ENCODE measurements at places on chromosomes 4 and X.
A peak's percentile ranks its signal among the peaks of the same experiment; 100 is the strongest.

DNA sequence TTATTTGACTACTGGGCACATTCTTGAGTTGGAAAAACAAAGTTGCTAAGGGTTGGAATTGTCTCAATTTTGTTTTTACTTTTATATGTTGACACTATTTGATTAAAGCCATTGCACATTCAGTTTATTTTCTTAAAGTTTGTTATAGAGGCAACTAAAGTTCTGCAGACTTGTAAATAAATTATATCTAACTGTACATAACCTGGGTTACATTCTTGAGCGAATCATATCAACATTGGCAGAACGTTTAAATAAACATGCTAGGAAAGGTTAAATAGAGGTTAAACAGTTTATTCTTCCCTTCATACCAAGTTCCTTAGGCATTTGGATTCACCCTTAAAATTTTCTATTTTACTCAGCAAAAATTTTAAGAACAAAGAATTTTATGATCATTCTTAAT, 74.5 kb downstream of the UCHL1 start:
- no peak for DNase-seq

DNA sequence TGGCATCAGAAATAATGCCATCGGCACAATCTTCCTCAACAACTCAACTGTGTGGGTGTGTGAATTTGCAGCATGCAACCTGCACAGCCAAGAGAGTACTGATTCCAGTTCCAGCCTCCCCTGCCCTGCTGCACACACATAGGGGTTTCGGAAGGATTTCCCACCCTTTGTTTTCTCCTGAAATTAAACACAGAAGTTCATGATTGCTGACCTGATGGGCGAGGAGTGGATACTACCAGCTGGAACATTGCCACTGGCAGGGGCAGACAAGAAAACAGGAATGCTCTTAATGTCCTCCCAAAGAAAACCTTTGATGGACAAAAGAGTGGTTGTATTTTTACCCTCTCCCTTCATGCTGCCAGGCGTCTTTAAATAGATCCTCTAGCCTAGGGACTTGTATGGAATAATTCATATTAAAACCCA, 4.8 kb downstream of the NDP start:
- DNase-seq, result no peak

- DNase-seq, result no peak
Observed at GRCh38 chr4:46249516-46249915, 125.7 kb upstream of the GABRG1 start.

GRCh38 chrX:154046940-154047610, 27.4 kb upstream of the IRAK1 start:
- DNase-seq, result no peak

- no peak for DNase-seq
Observed at GRCh38 chr4:67754288-67754687, at the start of gene GNRHR. Gene GNRHR, minus strand, starts transcription at chr4:67754388. Its CDS starts 53 bp downstream, at chr4:67754335.

DNA sequence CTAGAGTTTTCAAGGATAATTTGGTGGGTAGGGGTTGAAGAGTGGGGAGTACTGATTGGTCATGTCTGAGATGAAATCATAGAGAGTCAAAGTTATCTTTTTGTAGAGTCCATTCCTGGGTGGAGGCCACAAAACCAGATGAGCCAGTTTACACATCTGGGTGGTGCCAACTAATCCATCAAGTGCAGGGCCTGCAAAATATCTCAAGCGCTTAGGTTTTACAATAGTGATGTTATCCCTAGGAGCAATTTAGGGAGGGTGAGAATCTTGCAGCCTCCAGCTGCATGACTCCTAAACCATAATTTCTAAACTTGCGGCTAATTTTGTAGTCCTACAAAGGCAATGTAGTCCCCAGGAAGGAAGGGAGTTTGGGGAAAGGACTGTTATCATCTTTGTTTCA, 988.3 kb upstream of the LCORL start:
- no peak for DNase-seq

DNA sequence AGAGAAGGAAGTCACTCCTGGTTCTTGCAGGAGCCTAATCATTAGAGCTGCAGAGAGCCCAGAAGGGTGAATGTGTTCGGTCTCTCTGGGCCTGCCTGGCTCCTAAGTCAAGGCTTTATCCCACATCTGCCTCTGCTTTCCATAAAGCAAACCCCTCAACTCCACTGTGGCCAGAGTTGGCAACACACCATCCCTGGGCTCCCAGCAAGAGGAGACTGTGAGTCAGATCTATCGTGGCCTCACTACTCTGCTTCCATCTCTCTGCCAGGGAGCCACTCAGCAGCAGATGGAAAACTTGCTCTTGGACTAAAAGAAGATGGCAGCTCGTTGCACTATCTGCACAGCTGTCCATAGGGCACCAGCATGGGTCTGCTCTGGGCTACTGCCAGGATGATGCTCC, 348.2 kb downstream of the FBXW7 start:
- DNase-seq, result no peak

- DNase-seq, result peak; percentile 16
Observed at GRCh38 chr4:121898150-121898549, 27.9 kb upstream of the BBS7 start.

GRCh38 chr4:2534904-2535375, 1.5 kb upstream of the FAM193A start:
- DNase-seq, result no peak
